MCF 10A (cell line): ENCODE measurements at places on chromosomes 6 and 20.

GRCh38 chr6:84976526-84977362, 212.3 kb upstream of the TBX18 start:
- peak; percentile 34 for DNase-seq

DNA sequence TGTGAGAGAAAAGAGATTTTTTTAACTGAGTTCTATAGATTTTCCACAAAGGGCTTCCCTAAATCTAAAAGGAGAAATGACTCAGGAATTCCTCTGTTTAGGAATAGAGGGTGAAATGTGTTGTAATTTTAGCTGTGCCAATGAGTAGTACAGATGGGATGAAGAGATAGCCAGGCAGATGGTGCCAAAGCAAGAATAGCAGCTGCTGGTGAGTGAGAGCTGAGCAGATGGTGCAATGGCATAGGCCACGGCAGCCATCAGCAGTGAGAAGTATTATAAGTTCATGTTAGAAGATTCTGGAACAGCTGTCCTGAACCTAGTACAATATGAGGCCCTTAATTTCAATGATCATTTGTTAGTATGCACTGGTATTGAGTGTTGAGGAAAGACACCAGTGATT, 40.2 kb upstream of the CRISP1 start:
- peak; percentile 53 for DNase-seq

GRCh38 chr20:24283186-24283585, 186.2 kb upstream of the SYNDIG1 start:
- DNase-seq, result no peak

- no peak for DNase-seq
Measured at GRCh38 chr6:29750709-29751108, 27.5 kb downstream of the HLA-F start.

- peak; percentile 96 for DNase-seq
Measured at GRCh38 chr6:77456531-77457248, 6.6 kb downstream of the HTR1B start.

DNA sequence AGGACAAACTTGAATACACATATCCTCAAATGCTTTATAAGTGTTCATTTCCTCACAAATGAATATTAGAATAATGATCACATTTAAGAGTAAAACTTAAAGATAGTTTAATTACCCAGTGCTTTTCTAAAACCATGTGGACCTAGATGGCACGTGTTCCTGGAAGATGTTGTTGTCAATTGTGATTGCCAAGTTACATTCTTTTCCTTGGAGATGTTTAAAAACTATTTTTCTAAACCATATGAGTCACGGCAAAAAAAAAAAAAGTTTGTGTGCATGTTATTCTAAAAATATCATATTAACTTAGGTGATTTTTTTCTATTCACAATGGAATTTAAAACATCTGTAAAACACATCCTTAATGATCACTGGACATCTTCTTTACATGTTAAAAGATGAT, 51.1 kb downstream of the RCAN2 start:
- peak; percentile 20 for DNase-seq

DNA sequence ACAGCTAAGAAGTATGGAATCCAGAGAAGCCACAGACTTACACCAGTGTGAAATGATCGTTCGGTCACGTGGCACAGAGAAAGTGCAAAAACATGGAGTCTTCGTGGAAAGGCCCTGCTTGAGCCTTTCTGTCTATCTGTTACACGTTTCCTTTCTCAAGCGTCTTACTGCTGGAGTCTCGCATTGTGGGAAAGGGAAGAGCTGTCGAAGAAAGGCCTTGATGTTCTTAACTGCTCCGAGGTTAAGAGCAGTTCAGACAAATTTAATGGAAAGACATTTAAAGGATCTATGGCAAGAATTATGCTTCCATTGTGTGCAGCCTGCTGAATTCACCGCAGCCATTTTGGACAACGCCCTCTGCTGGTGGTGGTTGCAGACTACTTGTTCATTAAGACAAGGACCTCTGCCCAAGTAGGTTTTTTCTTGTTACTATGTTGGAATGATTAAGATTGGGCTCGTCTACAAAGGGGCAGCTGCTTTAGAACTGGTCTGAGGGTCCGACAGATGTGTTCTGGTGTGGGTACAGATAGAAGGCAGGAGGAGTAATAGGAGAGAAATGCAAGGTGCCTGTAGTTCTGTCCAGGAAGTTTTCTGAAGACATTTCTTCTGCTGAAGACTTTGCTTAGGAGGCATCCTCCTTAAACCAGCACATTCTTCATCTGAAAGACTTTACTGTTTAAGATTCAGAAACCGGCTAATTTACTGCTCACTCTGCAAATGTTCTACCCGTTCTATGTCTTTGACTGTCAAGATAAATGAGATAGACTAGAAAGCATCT, 24.7 kb upstream of the CCN6 start:
- peak; percentile 69 for DNase-seq

- no peak for DNase-seq
Measured at GRCh38 chr20:21228511-21228910, 74.6 kb upstream of the XRN2 start.

DNA sequence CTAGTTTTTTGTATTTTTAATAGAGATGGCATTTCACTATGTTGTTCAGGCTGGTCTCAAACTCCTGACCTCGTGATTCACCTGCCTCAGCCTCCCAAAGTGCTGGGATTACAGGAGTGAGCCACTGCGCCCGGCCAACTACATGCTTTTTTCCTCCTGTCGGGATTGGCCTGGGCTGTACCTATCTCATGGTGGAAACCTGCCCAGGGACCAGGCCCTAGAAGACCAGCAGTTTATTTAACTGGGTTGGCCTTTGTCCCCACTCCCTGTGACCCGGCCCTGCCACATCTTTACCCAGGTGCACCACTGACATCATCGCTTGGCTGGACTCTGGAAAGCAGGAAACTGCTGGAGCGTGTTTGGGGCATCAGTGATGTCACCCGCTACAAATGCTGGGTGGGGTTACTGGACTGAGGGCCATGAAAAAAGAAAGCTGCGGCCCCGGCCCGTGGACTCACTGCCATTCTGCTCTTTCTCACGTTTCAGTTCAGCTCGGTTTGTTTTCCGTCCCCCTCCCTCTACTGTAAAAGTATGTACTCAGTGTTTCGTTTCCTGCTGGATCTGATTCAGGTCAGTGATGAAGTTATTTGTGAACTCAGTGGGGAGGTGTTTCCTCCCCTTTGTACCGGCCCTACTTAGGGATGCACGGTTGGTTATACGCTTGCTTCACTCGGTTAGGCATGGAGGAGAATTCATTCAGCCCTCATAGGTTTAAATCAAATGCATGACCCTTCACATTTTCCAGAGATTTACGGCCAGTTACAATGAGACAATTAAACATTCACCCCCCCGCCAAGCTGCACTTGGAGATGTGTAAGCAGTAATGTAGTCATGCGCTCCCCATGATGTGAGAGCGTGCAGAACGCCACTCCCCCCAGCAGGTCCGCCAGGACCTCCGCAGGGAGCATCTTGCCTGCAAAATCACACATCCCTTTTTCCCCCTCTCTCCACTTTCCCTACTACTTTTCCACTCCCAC, 179.3 kb downstream of the MTHFD1L start:
- no peak for DNase-seq

- no peak for DNase-seq
Measured at GRCh38 chr20:34985461-34986310, 30.0 kb downstream of the MYH7B start.

GRCh38 chr6:6588064-6588923, at the start of gene LY86:
Gene LY86, plus strand, starts transcription at chr6:6588720. Its CDS starts 15 bp downstream, at chr6:6588735.
- DNase-seq, result no peak
